NCI-H345 (cell line): ENCODE measurements at places on chromosomes 16 and 17.

GRCh38 chr17:4719684-4720221 is 9.3 kb downstream of the ARRB2 start:
- DNase-seq: no peak

- no peak for DNase-seq
Measured at GRCh38 chr16:15808071-15808470, 48.8 kb downstream of the MYH11 start.

GRCh38 chr16:1180549-1181403 is 27.9 kb downstream of the CACNA1H start:
- DNase-seq: no peak

DNA sequence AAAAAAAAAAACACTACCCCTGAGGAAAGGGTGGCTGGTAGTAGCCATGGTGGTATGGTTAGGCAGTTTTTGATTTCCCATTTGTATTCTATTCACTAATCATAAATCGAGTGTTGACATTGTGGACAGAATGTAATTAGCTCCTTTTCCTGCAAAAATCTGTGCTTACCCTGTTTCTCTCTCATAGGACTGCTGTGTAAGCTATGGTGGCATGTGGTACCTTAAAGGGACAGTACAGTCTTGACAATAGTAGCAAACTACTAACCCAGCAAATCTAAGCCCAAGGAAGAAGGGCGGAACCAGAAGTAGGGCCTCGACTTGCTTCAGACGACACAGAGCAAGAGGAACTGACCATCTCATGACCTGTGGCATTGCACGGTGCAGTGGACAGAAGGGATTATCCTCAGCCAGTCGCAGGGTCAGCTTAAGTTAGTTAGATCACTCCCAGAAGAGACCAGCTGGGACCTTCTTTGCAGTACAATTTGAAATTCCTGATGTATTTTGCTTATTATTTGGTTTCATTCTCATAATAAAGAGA is 36.3 kb downstream of the POLR3E start:
- DNase-seq: no peak

- DNase-seq: no peak
Measured at GRCh38 chr16:23282568-23282967, 19.5 kb upstream of the SCNN1B start.

- DNase-seq: peak; percentile 45
Measured at GRCh38 chr16:79509211-79509631, 91.3 kb downstream of the MAF start.

DNA sequence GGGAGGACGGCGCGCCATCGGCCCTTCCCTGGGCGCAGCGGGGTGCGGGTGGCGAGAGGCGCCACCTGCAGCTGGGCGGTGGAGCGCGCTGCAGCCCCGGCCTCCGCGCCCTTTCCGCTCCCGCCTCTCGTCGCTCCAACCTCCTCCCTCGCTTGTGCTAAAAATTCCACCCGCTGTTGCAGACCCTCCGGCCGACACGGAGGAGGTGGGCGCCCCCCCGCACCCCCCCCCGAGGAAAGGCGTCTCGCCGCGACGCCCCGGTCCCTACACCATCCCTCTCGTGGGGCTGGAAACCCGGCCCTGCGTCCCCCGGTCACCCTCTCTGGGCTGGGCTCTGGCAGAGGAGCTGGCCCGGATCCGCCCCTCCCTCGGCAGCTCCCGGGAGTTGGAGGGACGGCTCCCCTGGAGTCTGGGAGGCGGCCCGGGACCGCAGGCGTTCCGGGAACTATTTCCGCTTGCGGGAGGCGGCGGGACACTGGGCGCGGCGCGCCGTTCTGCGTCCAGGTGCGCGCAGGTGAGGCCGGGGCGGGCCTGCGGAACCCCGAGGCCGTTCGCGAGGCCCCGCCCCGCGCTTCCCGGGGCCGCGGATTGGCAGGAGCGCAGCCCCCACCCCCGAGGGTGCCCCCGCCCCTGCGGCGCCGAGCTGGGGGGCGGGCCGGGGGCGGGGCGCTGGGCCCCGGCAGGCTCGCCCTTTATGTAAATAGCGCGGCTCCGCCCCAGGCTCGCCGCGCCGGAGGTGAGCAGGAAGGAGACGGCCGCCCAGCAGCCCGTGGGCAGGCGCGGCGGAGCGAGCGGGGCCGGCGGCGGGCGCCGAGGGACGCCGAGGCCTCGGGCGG is at the start of gene LLGL2:
TSS of gene LLGL2 (plus strand) at position 728 of the 836 bp plus-strand sequence. CDS start 17,730 bp downstream, outside the sequence.
- DNase-seq: peak; percentile 98

DNA sequence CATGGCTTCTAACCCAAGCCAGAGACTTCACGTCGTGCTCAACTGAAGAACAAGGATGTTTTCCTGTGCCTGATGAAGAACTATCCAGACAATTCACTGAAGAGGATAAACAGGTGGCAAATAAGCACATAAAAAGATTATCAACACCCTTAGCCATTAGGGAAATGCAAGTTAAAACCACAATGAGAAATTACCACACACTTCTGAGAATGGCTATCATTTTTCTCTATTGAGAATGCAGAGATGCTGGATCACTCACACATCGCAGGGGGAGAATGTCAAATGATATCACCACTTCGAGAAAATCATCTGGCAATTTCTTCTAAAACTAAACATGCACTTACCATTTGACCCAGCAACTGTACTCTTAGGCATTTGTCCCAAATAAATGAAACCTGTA is 162.8 kb downstream of the IRX3 start:
- DNase-seq: no peak

DNA sequence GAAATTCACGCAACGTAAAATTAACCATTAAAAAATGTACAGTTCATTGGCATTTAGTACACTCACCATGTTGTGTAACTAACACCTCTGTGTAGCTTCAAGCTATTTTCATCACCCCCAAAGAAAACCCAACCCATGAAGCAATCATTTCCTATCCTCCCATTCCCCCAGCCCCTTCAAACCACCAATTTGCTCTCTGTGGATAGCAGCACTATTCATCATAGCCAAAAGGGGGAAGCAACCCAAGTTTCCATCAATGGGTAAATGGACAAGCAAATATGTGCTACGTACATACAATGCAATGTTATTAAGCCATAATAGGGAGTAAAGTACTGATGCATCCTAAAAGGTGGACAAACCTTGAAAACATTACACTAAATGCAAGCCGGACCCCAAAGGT is 10.9 kb upstream of the KRT222 start:
- no peak for DNase-seq

GRCh38 chr17:61345825-61346666 is 53.6 kb upstream of the TBX2 start:
- no peak for DNase-seq

DNA sequence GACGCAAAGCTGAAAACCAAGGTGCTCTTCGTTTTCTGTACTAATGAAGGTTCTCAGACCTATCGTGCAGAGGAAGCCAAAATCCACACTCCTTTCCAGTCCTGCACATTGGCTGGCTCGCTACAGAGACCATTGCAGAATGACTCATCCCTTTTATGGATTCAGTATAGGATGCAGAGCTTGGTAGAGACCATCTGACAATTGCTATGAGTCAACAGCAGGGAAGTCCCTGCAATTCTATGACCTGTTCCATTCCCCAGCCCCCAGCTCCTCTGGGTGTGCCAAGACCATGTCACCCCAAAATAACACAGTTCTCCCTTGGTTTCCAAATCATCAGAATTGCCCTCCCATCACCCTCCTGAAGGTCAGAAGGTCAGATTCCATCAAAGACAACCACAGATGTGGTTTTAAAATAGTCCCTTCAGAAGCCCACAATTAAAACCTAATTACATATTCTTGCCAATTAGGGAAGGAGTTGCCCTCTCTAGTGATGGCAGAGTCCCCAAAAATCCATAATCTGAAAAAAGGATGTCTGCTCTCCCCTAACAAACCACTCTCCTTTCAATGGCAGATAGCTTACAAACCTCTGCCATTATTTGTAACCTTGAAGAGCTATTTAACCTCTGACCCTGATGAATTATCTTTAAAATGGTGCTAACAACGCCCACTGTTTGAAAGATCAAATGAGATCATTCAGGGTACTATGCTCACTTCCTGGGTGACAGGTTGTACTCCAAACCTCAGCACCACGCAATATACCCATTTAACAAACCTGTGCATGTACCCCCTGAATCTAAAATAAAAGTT is 108.2 kb upstream of the RBBP6 start:
- no peak for DNase-seq

DNA sequence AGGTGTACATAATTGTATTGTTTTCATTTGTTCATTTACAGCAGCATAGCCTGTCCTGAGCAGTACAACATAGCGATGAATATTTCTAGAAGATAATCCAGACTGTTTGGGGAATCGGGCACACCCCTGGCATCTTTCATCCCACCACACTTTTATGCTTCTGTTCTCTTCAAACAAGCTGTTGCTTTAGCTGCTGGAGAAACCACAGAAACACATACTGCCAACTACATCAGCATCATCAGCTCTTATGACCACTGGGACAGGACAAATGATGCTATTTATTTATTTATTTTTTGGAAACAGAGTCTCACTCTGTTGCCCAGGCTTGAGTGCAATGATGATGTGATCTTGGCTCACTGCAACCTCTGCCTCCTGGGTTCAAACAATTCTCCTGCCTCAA is 22.6 kb upstream of the HAPSTR1 start:
- no peak for DNase-seq

- no peak for DNase-seq
Measured at GRCh38 chr17:79470754-79471153, 140.1 kb downstream of the RBFOX3 start.

- peak; percentile 87 for DNase-seq
Measured at GRCh38 chr17:55285340-55286301, 20.9 kb downstream of the HLF start.

- no peak for DNase-seq
Measured at GRCh38 chr16:85885537-85885936, 13.4 kb upstream of the IRF8 start.

- DNase-seq: no peak
Measured at GRCh38 chr16:81565321-81566028, 120.9 kb downstream of the CMIP start.

DNA sequence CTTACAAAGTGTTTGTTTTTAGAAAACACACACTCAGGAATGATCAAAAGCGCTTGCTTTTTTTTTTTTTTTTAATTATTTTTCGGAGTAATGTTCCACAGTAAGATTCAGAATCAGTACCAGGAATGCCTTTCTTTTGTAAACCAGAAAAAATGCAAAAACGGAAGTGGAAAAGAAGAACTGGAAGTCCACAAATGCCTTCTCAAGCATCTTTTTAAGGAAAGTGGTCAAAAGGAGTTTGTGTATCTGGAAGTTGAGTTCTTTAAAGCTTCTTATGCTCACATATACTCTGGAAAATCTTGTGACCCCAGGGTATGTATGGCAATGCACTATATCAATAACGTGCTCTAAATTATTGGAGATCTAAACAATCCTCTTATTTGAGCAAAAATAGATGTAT is 126.0 kb downstream of the ABCA8 start:
- DNase-seq: no peak

GRCh38 chr16:379961-380761 is 1.6 kb downstream of the PGAP6 start:
- DNase-seq: no peak

DNA sequence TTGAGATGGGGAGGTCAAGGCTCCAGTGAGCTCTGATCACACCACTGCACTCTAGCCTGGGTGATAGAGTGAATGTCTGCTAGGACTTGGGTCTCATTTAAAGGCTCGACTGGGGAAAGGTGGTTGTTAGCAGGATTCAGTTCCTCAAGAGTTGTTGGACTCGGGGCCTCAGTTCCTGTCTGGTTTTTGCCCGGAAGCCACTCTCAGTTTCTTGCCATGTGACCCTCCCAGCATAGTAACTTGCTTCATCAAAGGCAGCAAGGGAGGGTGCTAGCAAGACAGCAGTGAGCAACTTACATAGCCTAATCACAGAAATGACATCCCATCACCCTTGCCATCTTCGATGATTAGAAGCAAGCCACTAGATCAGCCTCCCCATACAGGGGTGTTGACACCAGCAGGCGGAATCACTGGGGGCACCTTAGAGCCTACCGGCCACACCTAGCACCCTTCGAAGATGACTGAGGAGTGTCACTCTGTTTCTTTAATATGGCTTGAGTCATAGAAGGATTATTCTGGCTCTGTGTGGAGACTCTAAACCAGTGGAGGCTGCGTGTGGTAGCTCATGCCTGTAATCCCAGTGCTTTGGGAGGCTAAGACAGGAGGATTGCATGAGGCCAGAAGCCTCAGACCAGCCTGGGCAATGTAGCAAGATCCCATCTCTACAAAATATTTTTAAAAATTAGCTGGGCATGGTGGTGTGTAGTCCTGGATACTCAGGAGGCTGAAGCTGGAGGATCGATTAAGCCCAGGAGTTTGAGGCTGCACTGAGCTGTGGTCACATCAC is 13.2 kb upstream of the SCNN1B start:
- no peak for DNase-seq

GRCh38 chr17:33012522-33013033 is 20.9 kb downstream of the SPACA3 start:
- DNase-seq: no peak

DNA sequence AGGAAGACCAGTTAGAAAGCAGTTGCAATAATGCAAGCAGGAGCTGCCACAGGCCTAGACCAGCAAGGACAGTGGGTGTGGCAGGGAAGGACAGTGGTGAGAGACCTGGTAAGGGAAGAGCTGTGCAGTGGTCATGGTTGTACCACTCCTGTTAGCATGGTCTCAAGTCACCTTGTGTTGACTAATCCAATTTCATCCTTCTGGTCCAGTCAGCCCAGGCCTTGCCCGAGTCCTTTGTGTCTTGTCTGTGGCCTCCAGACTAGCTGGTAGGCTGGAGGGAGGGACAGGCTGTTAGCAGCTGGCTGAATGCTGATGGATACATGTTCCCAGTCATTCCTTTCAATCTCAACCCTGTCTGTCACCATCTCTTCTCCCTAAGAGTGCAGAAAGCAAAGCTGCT is 54.1 kb upstream of the BRD7 start:
- no peak for DNase-seq

DNA sequence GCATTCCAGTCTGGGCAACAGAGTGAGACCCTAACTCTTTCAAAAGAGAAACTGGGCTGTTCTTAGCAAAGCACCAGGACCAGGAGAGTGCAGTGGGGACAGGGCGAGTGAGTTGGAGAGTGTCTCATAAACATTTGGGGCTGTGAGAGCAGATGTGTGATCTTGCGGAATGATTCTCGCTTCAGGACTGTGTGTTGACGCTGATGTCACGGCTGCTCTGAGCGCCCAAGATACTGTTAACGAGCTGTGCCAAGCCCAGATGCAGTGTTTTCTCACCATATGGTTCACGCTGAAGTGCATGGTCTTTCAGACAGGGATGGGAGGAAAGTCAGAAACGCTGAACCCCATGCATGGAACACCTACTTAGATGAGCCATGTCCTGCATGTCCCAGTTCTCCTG is 438.2 kb downstream of the HS3ST4 start:
- no peak for DNase-seq

- DNase-seq: no peak
Measured at GRCh38 chr16:89981414-89981813, 32.9 kb downstream of the DEF8 start.
